H1 (cell line): ENCODE measurements at places on chromosomes 16 and 17. TPM values are rescaled to one million over a fixed set of nuclear protein-coding genes. Genes with fewer than 3 reads are reported as not detected.

NHERF2 gene
- 19.3 and 19.6 TPM in 2 replicates for total RNA-seq

GRCh38 chr17:48131216-48131824, 23.8 kb downstream of the SNX11 start:
- no peaks in the 10 kb centered on the region for H3K27me3 ChIP-seq
- no peaks in the 10 kb centered on the region for H3K36me3 ChIP-seq
- no peak overlapping the region for H3K27ac ChIP-seq
- H3K4me3 ChIP-seq = no peak overlapping the region

DNA sequence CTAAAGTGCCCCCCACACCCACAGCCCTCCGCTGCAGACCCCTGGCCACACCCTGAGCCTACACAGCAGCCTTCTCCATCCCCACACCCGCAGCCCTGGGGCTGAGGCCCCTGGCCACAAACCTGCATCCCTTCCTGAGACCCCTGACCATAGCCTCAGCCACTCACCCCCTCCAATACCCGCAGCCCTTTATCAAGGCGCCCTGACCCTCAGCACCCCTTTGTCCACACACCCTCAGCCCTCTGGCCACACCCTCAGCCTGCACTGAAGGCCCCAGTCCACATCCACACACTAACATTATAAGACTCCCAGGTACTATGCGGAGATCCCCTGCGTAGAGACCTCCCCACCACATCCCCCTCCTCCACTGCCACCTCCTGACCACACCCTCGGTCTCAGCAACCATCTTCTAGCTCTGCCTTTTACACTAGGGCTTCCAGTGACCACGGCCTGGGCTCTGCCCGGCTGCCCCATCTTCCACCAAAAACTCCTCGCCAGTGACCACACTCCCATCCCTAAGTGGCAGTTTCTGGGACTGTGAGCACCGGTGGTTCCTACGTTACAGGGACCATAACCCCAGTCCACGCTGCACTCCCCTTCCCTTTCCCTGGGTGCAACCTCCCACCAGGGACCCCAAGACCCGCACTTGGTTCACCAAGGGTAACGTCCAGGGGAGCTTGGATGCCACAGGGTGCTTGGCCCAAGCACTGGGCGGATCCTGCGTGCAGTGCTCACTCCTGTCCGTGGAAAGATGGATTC, 818 bp downstream of the TPPP3 start:
- H3K36me3 ChIP-seq = no peaks in the 10 kb centered on the region
- peaks cover 42% of the 10 kb centered on the region for H3K27me3 ChIP-seq
- no peak for DNase-seq
- no peak overlapping the region for H3K27ac ChIP-seq
- peak overlapping the region; percentile 36; the same call in 1 of the 2 replicates for H3K4me3 ChIP-seq

DNA sequence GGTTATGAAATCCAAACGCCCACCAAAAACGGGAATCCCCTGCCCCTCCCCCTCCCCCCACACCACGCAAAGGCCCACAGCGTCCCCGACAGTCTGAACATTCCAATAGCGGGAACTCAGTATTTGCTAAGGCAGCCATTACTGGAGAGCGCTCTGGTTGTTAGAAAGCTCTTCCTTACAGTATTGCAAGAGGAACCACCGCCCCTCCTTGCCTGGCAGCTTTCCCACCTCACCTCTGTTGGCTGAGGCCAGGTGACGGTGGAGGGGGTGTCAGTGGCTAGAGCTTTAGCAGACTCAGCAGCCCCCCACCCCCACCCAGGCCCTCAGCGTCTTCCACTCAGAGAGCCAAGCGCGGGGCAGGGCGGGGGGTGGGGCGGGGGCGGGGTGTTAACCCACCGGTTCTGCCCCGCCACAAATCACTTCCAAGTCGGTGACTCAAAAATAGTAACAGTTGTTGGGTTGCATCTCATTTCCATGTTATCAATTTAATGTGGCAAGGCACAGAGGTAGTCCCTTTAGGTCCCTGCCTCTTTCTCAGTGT, 2.2 kb upstream of the PLEKHH3 start:
- H3K27ac ChIP-seq = peak overlapping the region; percentile 56; the same call in 1 of the 2 replicates
- H3K27me3 ChIP-seq = no peaks in the 10 kb centered on the region
- H3K36me3 ChIP-seq = no peaks in the 10 kb centered on the region
- H3K4me3 ChIP-seq = peak overlapping the region; percentile 44

DNA sequence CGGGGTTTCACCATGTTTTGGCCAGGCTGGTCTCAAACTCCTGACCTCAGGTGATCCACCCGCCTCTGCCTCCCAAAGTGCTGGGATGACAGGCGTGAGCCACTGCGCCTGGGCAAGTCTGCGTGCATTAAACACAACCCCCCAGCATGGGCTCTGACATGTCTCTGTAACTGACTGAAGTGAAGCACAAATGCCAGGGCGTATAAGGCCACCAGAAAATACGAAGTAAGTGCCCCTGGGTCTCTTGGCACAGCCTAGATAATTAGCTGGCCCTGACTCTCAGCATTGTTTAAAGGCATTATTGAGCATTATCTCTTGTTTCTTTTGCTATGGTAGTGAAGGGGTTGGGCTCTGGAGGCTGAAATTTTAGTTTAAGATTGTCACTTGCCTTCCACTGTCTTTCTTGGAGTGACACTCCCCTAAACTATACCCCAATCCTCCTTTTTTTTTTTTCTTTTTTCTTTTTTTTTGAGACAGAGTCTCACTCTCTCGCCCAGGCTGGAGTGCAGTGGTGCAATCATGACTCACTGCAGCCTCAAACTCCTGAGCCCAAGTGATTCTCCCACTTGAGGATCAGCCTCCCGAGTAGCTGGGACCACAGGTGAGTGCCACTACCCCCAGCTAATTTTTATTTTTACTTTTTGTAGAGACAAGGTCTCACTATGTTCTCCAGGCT, 8.2 kb upstream of the SEC14L1 start:
- H3K4me1 ChIP-seq = no peaks in the 10 kb centered on the region
- no peak for DNase-seq
- no peaks in the 10 kb centered on the region for H3K27me3 ChIP-seq
- H3K27ac ChIP-seq = no peak overlapping the region

PIRT gene
- not detected in 2 replicates for total RNA-seq

CRISPLD2 gene
- total RNA-seq = 5.1 and 6.4 TPM in 2 replicates

DNA sequence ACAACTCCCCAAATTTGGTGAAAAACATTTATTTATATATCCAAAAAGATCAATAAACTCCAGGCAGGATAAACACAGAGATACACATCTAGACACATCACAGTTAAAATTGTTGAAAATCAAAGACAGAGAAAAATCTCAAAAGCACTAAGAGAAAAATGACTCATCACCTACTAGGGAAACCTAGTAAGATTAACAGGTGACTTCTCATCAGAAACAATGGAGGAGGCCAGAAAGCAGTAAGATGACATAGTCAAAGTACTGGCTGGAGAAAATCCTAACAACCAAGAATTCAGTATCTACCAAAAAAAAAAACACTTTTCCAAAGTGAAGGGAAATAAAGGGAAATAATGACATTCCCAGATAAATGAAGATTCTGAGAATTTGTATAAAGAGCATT, 33.8 kb downstream of the ULK2 start:
- H3K27me3 ChIP-seq = no peaks in the 10 kb centered on the region
- no peaks in the 10 kb centered on the region for H3K4me1 ChIP-seq
- no peak overlapping the region for H3K27ac ChIP-seq
- H3K4me3 ChIP-seq = no peak overlapping the region
- H3K36me3 ChIP-seq = no peaks in the 10 kb centered on the region
- no peak for DNase-seq

DNA sequence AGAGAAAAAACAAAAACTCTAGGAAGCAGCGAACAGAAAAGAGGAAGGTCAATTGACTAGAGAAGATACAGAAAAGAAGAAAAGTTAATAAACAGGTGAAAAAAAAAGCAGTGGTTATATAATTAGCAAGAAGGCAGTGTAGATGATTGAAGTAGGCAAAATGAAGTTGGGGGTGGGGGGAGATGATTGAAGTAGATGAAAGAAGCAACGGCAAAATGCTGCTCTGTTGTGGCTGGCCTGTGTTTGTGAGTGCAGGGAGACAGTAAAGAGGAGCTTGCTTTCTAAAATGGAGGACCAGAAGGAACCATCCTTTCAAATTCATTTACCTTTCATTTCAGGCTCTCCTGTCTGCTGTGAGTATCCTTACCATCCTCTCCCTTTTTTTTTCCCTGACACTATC, 3.6 kb downstream of the EVI2B start:
- no peak overlapping the region for H3K27ac ChIP-seq
- no peaks in the 10 kb centered on the region for H3K27me3 ChIP-seq
- no peaks in the 10 kb centered on the region for H3K36me3 ChIP-seq

DNA sequence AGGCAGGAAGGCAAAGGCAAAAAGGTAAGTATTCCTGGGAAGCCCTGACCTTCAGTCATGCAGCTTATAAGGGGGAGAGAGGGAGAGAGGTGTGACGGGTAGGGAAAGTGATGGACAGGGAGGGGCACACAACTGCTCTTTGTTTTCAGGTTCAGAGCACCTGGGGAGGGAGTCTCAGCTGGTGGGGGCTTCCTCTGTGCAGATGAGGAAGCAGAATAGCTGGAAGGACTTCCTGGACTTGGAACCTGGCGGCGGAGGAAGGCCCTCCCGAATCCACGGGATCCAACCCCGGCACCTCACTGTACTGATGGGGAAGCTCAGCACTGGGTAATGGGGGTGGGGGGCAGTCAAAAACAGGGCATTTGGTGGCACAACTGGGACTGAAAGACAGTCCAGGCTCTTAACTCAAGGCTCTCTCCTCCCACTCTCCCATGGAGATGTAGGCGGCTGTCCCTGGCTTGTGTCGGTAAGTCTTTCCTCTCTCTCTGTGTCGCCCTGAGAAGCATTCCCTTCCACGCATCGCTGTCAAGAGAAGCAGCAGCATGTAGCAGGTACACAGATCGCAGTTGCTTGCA, 11.9 kb upstream of the PITPNM3 start:
- H3K36me3 ChIP-seq = no peaks in the 10 kb centered on the region
- H3K27ac ChIP-seq = no peak overlapping the region
- H3K4me1 ChIP-seq = peaks cover 7% of the 10 kb centered on the region
- DNase-seq = no peak

DNA sequence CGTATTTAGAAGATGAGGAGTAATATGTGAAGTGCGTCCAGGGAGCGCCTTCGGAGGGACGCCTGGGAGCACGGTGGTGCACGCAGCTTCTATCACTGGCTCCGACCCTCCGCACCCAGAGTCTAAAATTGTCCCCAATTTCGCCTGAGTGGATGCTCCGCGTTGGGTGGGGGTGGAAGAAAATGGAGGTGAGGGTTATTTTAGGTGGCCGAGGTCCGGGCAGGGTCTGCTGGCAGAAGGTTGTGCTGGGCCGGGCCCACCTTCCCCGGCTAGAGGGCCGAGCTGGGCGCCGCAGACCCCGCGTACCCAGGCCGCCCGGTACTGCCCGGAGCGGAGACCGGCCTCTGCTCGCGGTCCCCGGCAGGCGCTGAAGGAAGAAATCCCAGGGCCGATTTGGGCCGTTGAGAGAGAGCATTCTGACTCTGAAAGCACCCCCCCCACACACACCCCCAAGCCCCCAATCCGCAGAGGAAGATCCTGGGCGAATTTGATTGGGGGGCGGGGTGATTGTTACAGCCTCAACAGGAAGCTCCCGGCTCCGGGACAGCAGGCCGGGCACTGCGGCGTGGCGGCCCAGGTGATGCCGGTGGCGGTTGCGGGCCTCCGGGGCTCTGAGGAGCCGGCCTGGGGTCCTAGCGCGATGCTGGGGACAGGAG, 3.0 kb downstream of the BAHCC1 start:
- peaks cover 10% of the 10 kb centered on the region for H3K4me1 ChIP-seq
- H3K27ac ChIP-seq = no peak overlapping the region
- H3K4me3 ChIP-seq = peak overlapping the region; percentile 65
- H3K36me3 ChIP-seq = no peaks in the 10 kb centered on the region
- no peak for DNase-seq
- peaks cover 32% of the 10 kb centered on the region for H3K27me3 ChIP-seq

- H3K4me3 ChIP-seq = no peak overlapping the region
- H3K27ac ChIP-seq = no peak overlapping the region
- H3K27me3 ChIP-seq = no peaks in the 10 kb centered on the region; the same call in 1 of the 2 replicates
Measured at GRCh38 chr16:57757326-57757786, 21.8 kb downstream of the KATNB1 start.

DNA sequence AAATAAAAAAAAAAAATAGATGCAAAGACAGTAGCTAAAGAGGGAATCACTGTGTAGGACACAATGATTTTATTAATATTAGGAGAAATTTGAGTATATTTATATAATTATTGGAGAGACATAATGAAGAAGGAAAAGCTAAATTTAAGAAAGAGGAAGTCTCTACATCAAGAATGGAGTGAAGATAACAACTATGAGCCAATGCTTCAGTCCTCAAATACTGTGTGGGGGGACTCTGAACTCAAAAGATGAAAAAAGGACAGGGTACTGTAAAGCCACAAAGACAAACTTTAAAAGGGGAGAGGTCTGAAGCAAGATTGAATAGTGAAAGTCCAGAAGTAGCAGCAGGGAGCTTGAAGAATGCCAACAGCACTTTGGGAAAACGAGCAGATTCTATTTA, 44.7 kb downstream of the SKAP1 start:
- H3K4me1 ChIP-seq = no peaks in the 10 kb centered on the region
- H3K4me3 ChIP-seq = no peak overlapping the region
- no peak for DNase-seq
- H3K27ac ChIP-seq = no peak overlapping the region

- no peak overlapping the region for H3K27ac ChIP-seq
- H3K27me3 ChIP-seq = no peaks in the 10 kb centered on the region
- H3K4me3 ChIP-seq = no peak overlapping the region
- no peaks in the 10 kb centered on the region for H3K4me1 ChIP-seq
- H3K36me3 ChIP-seq = no peaks in the 10 kb centered on the region
Measured at GRCh38 chr16:66337463-66338188, 28.9 kb upstream of the CDH5 start.

DNA sequence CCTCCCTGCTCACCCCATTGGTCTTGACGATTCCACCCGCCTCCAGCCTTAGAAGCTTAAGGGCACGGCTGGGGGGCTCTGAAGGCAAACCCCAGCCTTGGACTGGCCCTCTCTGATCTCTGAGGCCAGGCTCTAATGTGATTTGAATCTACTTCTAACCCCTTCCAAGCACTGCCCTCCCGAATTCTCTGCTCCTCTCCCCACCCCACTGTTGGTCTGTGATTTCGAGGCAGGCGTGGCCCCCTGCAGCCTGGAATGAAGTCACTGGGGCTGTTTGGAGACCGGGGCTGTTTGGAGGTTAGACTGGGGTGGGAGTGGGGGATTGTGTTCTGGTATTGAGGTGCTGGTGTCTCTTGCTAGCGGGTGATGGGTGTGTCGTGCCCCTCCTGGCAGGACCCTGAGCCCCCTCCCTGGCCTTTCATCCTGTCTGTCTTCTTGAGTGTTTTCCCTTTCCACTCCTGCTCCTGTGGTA, 2.2 kb downstream of the GRB7 start:
- peak overlapping the region; percentile 89 for H3K27ac ChIP-seq
- no peaks in the 10 kb centered on the region for H3K27me3 ChIP-seq
- H3K36me3 ChIP-seq = peaks cover 21% of the 10 kb centered on the region
- peaks cover 5% of the 10 kb centered on the region for H3K4me1 ChIP-seq

- H3K27me3 ChIP-seq = no peaks in the 10 kb centered on the region
- peak; percentile 75 for DNase-seq
- H3K27ac ChIP-seq = peak overlapping the region; percentile 50; the same call in 1 of the 2 replicates
- H3K4me1 ChIP-seq = peaks cover 35% of the 10 kb centered on the region
- no peaks in the 10 kb centered on the region for H3K36me3 ChIP-seq
Measured at GRCh38 chr17:59366040-59366757, 34.7 kb downstream of the YPEL2 start.

PYDC1 gene
- 3.0 and 3.5 TPM in 2 replicates for total RNA-seq
